CD8-positive, alpha-beta memory T cell (primary cell): ENCODE measurements at places on chromosomes 11 and 22. TPM values are rescaled to one million over a fixed set of nuclear protein-coding genes. Genes with fewer than 3 reads are reported as not detected.

The OR4D5 gene
- total RNA-seq, result not detected

The LRRC32 gene
- total RNA-seq, result 2.8 TPM

The OR8B8 gene
- total RNA-seq, result not detected

The FIBIN gene
- total RNA-seq, result not detected

The TTC28 gene
- total RNA-seq, result 0.24 TPM

The C1QTNF4 gene
- 0.18 TPM for total RNA-seq

The SYCE3 gene
- not detected for total RNA-seq

The LRRC55 gene
- not detected for total RNA-seq

The ANAPC15 gene
- 66.2 TPM for total RNA-seq

The RBMXL2 gene
- not detected for total RNA-seq

The AHNAK gene
- 193 TPM for total RNA-seq

The PIK3C2A gene
- 33.0 TPM for total RNA-seq

The GP1BB gene
- not detected for total RNA-seq

DNA sequence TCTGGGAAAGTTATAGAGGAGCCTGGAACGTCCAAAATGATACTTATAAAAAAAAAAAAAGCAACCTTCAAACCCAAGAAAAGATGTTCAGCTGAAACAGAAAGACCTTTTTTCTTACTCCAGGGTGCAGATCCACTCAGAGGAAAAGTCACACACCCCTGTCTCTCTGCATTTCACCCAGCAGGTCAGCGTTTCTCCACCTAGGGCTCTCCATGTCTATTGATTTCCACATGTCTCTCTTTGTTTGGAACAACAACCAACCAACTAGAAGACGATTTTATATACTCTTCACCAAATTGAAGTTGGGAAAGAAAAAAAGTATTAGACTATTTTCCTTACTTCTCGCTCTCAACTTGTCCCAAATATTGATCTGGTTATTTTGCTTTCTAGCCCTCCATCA lies 42.2 kb upstream of the BLID start:
- H3K4me1 ChIP-seq, result no peaks in the 10 kb centered on the region
- no peak overlapping the region for H3K27ac ChIP-seq
- no peaks in the 10 kb centered on the region for H3K27me3 ChIP-seq

DNA sequence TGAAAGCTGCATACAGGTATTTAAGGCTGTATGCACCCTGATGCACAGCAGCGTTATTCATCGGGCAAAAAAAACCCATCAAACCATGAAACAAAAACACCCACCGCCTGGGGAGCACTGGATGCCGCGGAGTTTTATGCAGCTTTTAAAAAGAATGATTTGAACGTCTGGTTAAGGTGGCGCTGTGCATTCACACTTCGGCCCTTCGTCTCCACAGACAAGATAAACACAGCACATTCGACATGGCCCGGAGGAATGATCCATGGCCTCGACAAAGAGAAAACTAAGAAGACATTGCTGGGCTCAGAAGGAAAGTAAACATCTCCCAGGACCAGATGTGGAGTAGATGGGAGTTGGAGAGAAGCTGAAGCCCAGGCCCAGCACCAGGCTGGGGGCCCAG lies 40.8 kb upstream of the GAL start:
- H3K36me3 ChIP-seq, result no peaks in the 10 kb centered on the region
- H3K4me1 ChIP-seq, result no peaks in the 10 kb centered on the region
- no peak overlapping the region for H3K4me3 ChIP-seq
- no peak for DNase-seq
- no peaks in the 10 kb centered on the region for H3K27me3 ChIP-seq
- no peak overlapping the region for H3K27ac ChIP-seq

- DNase-seq, result no peak
- no peaks in the 10 kb centered on the region for H3K36me3 ChIP-seq
- H3K27me3 ChIP-seq, result no peaks in the 10 kb centered on the region
- no peak overlapping the region for H3K4me3 ChIP-seq
Measured at GRCh38 chr11:12786891-12787290, 112.7 kb downstream of the TEAD1 start.

DNA sequence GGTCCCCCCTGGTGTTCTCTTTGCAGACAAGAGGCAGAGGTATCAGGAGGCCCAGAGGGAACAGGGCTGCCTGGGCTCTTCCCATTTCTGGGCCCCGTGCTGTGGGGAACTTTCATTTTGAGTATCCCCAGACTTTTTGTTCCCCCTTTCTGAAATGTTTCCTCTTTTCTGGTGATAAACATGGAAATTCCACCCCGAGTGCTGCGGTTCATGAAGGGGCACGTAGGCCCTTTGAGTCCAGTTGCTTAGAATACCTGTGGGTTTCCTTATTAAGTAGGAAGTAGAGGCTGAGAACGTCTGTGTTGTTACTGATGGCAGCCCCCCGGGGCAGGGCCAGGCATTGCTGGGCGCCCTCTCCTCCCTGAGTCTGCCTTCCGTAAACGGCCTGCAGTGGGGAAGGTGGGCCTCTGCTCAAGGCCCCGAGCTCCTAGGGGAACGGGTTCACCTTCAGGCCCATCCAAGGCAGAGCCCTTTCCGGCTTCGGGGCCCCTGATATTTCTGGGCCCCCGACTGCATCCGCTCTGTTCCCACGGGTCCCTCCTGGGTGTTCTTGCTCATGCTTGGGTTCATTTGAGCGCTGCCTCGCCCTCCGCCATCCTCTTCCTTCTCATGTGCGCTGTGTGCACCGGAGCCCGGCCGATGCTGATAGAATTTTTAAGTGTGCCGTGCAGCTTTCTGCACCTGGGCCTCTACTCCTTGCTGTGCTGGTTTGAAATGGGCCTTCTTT lies 12.0 kb downstream of the TBC1D22A start:
- DNase-seq, result no peak
- H3K27ac ChIP-seq, result peak overlapping the region; percentile 40
- no peak overlapping the region for H3K4me3 ChIP-seq
- no peaks in the 10 kb centered on the region for H3K27me3 ChIP-seq

- peaks cover 100% of the 10 kb centered on the region for H3K4me1 ChIP-seq
- H3K27me3 ChIP-seq, result no peaks in the 10 kb centered on the region
- no peak for DNase-seq
- H3K4me3 ChIP-seq, result no peak overlapping the region
- H3K27ac ChIP-seq, result no peak overlapping the region
Measured at GRCh38 chr11:35147235-35147634, 8.3 kb downstream of the CD44 start.

- peak overlapping the region; percentile 70 for H3K27ac ChIP-seq
- no peaks in the 10 kb centered on the region for H3K27me3 ChIP-seq
- H3K4me3 ChIP-seq, result peak overlapping the region; percentile 77
- H3K36me3 ChIP-seq, result no peaks in the 10 kb centered on the region
Measured at GRCh38 chr22:45672564-45673481, 1.2 kb downstream of the ATXN10 start.

- no peak overlapping the region for H3K4me3 ChIP-seq
- peak; percentile 21 for DNase-seq
- no peaks in the 10 kb centered on the region for H3K27me3 ChIP-seq
- no peaks in the 10 kb centered on the region for H3K36me3 ChIP-seq
- H3K27ac ChIP-seq, result no peak overlapping the region
- no peaks in the 10 kb centered on the region for H3K4me1 ChIP-seq
Measured at GRCh38 chr22:38416621-38417251, 38.3 kb downstream of the KCNJ4 start.

DNA sequence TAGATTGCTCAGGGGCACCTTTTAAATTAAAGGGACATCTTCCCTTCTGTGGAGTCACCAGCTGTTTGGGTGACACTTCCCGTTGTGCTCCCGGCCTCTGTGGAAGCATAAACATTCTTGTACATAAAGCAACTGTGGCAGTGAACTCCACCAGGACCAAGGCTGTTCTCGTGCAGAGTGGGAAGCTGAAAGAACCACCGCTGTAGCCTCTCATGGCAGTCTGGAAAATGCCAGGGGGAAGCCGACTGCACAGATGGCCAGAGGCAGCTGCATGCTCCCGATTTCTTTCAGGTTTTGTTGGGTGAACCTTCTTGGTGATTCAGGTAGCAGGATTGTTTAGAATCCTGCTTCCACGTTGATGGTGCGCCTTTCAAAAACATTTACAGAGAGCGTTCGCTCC lies 10.3 kb downstream of the UBASH3B start:
- H3K4me1 ChIP-seq, result peaks cover 60% of the 10 kb centered on the region
- no peak overlapping the region for H3K4me3 ChIP-seq
- H3K27me3 ChIP-seq, result no peaks in the 10 kb centered on the region
- DNase-seq, result no peak
- H3K27ac ChIP-seq, result no peak overlapping the region

DNA sequence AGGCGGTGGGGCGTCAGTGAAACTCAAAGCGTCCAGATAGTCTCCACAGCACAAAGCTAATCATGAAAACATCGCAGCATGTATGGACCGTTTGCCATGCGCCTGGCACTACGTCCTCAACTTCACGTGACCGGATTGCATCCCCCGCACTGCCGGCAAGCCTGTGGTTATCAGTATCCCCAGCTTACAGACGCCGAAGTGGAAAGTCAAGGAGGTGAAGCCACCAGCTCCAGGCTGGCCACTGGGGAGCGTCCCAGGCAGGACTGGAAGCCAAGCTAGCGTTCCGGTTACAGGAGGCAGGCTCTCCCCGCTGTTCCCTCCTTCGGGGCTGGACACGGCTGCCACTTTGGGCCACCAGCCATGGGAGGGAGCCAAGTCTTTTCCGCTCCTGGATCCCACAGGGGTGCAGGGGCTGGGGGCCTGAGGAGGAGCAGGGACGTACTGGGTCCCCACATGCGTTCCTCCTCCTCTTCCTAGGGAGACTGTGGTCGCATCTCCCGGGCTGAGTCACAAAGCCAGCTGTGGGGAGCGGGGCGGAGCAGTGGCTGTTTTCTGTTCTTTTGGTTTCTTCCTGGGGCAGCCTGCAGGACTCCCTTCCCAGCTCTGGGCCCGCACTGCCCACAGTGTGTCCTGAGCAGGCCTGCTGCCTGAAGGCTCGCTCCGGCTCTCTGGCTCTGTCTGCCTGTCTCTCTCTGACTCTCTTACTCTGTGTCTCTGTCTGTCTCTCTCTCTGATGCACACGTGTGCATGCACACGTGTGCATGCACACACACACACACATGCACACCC lies 4.3 kb upstream of the OSBPL5 start:
- H3K27ac ChIP-seq, result no peak overlapping the region
- DNase-seq, result no peak
- peak overlapping the region; percentile 47 for H3K4me3 ChIP-seq
- peaks cover 16% of the 10 kb centered on the region for H3K4me1 ChIP-seq

GRCh38 chr11:113587308-113587739 lies 112.1 kb upstream of the DRD2 start:
- H3K36me3 ChIP-seq, result no peaks in the 10 kb centered on the region
- H3K4me1 ChIP-seq, result no peaks in the 10 kb centered on the region
- no peaks in the 10 kb centered on the region for H3K27me3 ChIP-seq
- DNase-seq, result no peak
- H3K4me3 ChIP-seq, result no peak overlapping the region

DNA sequence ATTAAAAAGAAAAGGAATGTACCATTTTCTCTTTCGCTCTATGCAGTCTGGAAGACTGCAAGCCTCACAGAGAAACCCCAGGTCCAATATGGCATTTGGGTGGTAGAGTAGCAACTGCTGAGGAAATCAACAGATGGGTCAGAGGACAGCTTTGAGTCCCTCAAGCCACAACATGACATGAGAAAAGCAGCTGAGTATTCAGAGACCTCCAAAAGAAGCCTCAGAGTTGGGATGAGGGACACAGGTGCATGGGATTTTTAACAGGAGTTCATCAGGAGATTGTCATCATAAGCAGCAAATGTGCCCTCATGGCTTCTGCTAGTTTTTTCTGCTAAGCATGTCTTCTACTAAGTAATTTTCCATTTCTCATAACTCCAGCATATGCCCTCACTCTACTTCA lies 111.6 kb downstream of the BLID start:
- H3K27me3 ChIP-seq, result no peaks in the 10 kb centered on the region
- H3K4me3 ChIP-seq, result no peak overlapping the region
- DNase-seq, result no peak
- no peak overlapping the region for H3K27ac ChIP-seq

DNA sequence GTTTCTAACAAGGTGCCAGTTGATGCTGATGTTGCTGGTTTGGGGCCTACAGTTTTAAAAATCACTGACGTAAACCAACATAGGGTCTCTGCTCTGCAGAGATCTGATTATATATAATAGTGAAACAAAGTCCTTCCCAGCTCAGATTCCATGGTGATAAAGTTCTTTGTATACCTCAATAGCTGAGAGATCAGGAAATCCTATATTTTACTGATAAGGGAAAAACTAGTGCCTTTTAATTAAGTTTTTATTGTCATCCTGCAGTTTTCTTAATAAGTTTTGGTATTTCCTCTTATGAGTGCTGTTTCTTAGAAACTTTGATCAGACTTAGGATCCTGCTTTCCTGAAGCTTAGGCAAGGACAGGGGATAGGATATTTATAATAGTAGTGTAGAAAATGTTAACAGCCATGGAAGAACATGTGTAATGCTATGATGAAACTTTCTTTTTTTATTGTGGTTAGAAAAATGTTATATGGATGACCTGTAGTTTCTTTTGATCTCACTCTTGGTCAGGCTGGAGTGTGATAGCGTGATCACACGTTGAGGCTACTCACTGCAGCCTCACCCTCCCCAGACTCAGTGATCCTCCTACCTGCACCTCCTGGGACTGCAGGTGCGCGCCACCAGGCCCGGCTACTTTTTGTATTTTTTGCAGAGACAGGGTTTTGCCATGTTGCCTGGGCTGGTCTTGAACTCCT lies 14.1 kb downstream of the CAPRIN1 start:
- H3K36me3 ChIP-seq, result peaks cover 5% of the 10 kb centered on the region
- H3K4me1 ChIP-seq, result peaks cover 45% of the 10 kb centered on the region
- H3K27ac ChIP-seq, result no peak overlapping the region
- DNase-seq, result no peak

GRCh38 chr11:8297781-8298440 lies 34.2 kb upstream of the LMO1 start:
- H3K4me1 ChIP-seq, result no peaks in the 10 kb centered on the region
- no peaks in the 10 kb centered on the region for H3K36me3 ChIP-seq
- no peak overlapping the region for H3K27ac ChIP-seq

DNA sequence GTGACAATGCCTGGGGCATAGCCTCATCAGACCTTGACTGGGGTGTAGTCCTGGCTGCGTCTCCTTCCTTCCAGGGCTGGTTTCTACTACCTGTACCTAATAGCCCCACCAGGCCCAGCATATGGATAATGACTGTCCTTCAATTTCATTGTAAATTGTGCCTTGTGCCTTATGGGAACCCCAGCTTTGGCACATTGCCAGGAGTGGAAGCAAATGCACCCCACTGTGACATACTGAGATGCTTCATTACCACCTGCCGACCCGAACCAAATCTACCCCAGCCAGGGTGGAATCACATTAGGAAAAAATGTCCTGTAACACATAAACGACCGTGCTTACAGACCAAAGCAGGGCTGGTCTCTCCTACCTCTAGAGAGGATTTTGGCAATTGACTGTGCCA lies 7.3 kb downstream of the TOP3B start:
- peaks cover 45% of the 10 kb centered on the region for H3K36me3 ChIP-seq
- DNase-seq, result no peak

GRCh38 chr11:30583476-30584280 lies 2.5 kb downstream of the MPPED2 start:
- no peaks in the 10 kb centered on the region for H3K4me1 ChIP-seq
- H3K27me3 ChIP-seq, result no peaks in the 10 kb centered on the region
- no peak overlapping the region for H3K27ac ChIP-seq
- DNase-seq, result no peak

- DNase-seq, result no peak
- H3K27me3 ChIP-seq, result peaks cover 8% of the 10 kb centered on the region
- no peak overlapping the region for H3K4me3 ChIP-seq
- no peak overlapping the region for H3K27ac ChIP-seq
Measured at GRCh38 chr11:94739331-94739730, 28.8 kb upstream of the AMOTL1 start.
